Stimulated activated CD8-positive, alpha-beta memory T cell treated with anti-CD3 and anti-CD28 coated beads, Interleukin-2, amount 100 ng/mL, for 1 hour (primary cell): ENCODE measurements at places on chromosomes 11 and 22.

DNA sequence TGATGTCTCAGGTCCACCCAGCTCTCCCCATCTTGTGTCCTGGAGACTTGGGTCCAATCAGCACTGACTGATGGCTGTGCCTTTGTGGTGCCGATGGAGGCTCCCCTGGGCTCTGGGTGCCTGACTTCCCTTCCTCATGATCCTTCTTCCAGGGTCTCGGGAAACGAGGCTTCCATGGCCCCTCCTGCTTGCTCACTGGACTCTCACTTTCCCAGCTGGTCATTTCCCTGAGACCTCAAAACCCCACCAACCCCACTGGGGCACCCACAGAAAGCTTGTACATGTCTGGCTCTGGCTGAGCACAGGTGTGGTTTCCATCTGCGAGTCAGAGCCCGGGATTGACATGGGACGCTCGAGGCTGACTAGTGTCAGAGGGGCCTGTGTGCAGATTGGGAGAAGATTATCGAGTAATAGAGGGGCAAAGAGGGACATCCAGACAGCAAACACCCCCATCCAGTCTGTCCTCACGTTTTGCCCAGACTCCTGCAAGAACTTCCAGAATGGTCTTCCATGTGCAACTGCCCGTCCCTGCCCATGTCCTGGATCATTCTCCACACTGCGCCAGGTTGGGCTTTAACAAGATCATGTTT lies 15.1 kb downstream of the APOL1 start:
- no peak for DNase-seq

GRCh38 chr22:48724899-48725298 lies 1102.8 kb downstream of the BRD1 start:
- no peak for DNase-seq

DNA sequence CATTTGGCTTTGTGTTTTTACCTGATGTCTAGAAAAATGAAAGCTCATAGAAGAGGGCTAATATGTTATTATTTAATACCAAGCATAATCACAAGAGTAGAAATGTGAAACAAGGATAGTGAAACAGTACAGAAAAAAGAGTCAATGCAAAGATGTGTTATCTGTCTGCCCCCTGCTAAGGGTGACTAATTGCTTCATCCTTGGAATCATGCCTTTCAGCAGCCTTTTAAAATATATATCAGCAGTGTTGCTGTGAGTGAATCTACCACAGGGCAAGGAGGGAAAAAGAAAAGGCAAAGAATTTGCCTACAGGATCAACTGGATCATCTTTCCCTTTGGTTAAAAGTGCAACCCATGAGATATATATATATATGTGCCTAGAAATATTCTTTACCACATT lies 867.2 kb upstream of the RAG2 start:
- DNase-seq = no peak

DNA sequence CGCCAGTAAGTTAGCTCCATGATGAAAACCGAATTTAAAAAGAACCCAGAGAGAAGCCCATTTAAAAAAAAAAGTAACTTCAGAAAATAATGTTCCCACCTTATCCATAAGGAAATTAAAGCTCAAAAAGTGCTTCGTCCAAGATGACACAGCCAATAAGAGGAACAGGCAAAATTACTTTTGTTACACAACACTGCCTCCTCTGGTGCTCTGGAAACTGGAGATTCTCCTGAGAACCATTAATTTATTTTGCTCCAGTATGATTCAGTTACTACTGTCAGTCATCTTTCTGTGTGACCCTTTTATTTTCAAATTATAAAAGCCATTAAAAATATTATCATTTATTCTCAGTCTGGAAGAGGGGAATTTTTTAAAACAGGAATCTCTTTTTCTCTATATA lies 2.0 kb downstream of the IFT27 start:
- DNase-seq = no peak

DNA sequence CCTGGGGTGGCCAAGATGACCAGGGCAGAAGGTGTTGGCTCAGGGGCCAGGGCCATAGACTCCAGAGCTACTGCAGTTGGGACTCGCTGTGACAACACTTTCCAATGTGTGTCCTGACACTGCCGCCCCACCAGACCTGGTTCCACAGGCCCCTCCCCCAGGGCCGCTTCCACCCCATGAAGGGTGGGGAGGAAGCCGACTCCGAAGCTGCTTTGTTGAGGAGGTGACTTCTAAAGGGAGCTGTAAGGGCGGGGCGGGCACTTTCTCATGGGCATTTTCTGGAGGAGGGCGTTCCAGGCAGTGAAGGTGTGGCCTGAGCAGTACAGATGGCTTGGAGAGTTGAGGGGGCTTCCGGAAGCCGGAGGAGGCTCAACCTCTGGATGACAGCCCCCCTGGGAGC lies 6.3 kb downstream of the FGF3 start:
- no peak for DNase-seq

DNA sequence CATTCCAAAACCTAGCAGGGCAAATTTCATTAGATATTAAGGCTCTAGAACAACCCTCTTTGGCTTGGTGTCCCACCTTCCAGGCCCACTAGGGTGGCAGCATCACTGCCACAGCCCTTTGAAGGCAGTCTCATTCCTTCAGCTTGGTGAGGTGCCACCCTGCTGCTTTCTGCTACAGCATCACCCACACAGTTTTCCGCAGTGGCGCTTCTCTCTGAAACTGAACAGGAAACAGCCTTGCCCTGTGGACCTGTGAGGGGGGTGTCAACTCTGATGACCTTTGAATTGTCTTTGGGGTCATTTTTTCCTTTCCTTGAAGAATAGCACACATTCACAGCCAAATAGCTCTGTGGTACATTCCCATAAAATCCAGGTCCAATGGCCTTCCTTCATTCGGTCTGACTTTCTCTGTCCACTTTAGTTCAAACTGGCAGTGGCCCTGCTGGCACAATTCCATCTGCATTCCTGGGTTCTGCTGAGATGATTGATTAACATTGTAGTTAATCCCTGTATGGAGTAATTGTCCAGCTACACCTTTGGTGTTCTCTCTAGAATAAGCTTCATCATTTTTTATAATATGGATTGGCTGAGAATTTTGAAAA lies 251.9 kb upstream of the FAT3 start:
- no peak for DNase-seq

GRCh38 chr22:40491990-40492631 lies 121.7 kb downstream of the SGSM3 start:
- no peak for DNase-seq

DNA sequence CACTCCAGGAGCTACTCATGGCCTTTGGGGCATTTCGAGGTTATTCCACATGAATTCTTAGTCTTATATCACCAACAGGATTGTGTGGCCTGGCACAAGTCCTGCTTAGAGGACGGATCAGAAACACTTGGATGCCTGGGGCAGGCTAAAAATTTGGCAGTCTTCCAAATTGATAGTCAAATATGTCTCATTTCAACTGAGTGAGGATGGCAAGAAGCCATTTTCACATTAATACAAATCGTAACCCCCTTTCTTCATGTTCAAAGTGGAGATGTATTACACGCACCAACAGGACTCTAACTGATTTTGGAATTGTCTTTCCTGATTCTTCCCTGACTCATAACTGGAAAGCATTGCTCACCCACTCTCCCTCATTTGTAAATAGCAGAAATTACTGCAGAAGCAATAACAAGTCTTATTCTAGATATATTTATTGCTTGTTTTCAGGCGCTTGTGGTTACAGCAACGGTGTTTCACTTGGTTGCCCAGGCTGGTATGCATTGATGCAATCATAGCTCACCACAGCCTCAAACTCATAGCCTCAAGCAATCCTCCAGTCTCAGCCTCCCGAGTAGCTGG lies 10.3 kb upstream of the CCDC86 start:
- DNase-seq = no peak

DNA sequence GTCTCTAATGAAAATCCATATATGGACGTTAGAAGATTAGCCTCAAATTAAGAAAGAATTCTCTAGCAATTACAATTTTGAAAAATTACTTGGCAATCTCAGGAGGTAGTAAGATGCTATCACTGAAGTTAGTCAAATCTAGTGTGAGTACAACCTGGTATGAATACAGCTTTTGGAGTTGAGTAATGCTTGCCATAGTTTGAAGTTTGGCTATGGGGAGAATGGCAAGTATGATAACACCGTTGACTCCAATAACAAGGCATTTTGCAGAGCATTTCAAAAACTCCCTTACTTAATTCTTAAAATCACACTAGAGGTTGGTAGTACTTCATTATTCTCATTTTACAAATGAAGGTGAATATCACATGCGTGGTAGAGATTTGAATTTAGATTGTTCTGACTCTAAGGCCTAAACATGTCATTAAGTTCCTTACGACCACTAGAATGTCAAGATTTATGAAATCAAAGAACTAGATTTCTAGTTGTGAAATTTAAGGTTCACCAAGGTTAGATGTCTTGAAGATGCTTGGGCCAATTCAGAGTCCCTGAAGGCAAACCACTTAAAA lies 355.4 kb downstream of the ETS1 start:
- DNase-seq = no peak

- no peak for DNase-seq
Measured at GRCh38 chr11:130771708-130772107, 144.6 kb downstream of the SNX19 start.

DNA sequence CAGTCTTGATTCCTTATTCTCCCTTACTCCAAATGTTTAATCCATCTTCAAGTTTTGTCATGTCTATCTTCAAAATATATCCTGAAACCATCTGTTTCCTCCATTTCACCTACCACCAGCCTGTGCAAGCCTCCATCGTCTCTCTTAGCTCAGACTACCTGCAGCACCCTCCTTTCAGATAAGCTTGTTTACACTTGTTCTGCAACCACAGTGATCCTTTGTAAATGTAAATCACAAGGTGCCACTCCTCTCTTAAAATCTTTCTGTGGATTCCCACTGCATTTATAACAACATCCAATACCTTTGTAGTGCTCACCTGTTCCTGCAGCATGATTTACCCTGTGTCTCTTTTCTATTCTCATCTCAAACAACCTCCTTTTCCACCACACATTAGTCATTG lies 31.8 kb upstream of the GPR83 start:
- no peak for DNase-seq

DNA sequence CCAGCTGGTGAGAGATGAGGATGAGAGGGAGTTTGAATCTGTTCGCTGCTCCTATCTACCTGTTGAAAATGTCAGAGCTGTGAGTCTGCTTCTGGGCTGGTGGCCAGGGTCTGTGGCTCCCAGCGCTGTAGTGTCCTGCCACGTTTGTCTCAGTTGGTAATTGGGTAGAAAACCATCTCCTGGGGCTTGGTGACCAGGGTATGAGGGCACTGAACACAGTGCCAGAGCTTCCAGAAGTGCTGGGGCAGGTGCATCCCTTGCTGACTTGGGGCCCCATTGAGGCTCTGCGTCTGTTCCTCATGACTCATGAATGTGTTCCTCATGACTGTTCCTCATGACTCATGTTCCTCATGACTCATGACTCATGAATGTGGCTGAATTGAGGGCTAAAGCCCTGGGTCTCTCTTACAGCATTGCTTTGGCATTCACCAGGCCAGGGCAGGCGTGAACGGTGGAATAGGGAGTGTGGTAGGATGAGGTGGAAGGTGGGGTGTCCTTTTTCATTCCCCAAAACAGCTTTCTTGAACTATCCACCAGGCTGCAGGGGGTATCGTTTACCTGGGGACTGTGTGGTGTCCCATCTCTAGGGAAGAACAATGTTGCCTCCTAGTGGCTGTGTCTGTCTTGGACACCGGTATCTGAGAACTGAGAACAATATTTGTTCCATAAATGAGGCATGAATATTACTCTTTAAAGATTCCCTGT lies 139.5 kb downstream of the COMMD9 start:
- DNase-seq = no peak

DNA sequence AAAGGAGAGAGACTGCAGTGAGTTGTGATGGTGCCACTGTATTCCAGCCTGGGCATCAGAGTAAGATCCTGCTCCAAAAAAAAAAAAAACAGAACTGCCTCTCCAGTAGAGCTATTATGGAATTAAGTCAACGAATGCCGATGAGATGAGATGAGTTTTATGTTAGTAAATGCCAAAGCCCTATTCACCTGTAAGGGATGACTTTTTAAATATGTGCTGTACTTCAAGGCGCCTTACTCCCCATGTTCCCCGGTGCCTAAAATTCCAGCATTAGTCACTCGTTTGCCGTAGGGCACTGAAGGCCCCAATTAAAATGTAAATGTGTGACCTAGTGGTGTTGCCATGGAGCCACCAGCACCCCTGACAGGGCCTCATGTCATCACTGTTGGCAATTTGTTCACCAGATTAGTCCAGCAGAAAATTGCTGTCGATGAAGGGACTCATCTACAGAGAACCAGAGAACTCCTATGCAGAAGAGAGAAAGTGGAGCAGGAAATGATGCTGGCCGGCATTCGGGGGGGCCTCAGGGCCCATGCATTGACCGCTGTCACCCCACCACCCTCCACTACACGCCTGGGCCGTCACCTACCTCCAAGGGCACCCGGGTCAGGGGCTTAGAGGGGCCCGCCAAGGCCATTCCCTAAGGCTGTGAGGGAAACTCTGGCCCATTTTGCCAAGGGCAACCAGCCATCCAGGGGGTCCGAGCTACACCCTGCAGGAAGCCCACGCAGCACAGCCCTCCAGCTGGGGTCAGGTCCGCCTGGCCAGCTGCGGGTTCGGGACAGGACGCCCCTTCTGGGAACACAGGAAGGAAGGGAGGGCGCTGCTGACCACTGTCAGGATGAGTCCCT lies 17.8 kb downstream of the LIF start:
- DNase-seq = no peak

- no peak for DNase-seq
Measured at GRCh38 chr11:2922655-2923054, 6.6 kb downstream of the PHLDA2 start.

DNA sequence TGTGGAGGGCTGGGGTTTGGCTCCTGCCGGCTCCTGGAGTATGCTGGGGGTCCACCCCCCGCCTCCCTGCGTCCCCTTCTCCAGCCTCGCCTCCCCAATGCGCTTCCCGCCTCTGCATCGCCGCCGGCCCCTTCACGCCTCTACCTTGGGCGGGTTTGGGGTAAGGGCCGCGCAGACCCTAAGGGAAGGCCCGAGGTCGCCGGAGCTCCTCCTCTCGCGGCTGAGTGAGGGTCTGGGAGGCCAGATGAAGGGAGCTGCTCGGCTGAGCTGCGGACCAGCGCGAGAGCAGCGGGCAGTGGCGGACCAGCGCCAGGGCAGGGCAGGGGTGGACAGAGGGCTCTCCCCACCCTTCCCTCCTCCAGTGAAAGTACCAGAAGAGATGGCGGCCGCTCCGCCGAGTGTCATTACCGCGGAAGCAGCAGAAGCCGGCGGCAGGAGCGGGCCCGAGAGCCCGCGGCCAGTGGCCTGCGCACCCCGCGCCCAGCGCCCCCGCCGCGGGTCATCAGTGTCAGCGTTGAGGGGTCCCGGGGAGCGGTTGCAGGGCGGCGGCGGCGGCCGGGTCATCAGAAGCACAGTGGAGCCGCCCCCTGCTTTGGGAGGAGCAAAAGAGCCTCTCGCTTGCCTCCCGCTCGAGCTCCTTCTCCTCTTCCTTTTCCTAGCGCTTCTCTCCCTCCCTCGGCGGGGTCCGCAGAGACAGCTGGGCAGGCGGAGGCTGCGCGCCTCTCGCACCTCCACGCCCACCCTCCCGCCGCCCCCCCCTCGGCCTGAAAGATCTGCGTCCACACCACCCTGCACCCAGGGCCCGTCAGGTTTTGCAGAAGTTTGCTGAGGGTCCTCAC lies 255.6 kb upstream of the CADM1 start:
- no peak for DNase-seq

DNA sequence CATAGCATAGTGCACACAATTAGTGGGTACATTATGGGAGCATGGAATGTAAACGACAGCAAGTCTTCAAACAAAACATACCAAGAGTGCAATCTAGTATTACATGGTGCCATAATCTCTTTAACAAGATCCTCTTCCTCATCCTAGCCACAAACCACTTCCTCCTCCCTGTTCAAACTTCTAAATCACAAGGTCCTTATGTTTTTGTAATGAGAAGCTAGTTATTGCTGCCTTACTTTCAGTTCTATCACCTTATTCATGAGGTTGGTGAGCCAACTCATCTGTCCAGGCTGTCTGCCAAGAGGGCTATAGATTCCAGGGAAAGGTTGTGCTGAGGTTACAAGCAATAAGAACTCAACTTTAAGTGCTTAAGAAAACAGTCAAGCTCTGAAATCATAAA lies 195.4 kb upstream of the ARHGAP20 start:
- no peak for DNase-seq
